ENCODE measurements at places on chromosomes 1 and 21. TPM values are rescaled to one million over a fixed set of nuclear protein-coding genes. Genes with fewer than 3 reads are reported as not detected.

PAX7 gene
- total RNA-seq, result not detected

DMRTB1 gene
- not detected for total RNA-seq

GRCh38 chr1:69129538-69129937 is 438.2 kb upstream of the LRRC7 start:
- DNase-seq, result no peak

DNA sequence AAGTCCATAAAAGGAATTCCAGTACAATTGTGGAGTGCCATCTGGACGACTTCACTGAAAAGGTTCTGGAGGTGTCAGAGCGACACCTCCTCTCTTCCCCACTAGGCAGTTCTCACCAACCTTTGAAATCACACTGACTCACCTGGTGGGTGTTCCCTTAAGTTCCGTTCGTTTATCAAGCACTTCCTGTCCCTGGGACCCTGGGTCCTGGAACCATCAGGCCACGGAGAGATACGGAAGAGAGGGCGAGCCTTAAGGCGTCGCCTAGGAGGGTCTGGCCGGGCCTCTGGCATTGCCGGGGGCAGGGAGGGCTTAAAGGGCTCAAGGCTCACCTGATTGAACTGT is 317 bp downstream of the SPAG17 start:
- no peak for DNase-seq

DNA sequence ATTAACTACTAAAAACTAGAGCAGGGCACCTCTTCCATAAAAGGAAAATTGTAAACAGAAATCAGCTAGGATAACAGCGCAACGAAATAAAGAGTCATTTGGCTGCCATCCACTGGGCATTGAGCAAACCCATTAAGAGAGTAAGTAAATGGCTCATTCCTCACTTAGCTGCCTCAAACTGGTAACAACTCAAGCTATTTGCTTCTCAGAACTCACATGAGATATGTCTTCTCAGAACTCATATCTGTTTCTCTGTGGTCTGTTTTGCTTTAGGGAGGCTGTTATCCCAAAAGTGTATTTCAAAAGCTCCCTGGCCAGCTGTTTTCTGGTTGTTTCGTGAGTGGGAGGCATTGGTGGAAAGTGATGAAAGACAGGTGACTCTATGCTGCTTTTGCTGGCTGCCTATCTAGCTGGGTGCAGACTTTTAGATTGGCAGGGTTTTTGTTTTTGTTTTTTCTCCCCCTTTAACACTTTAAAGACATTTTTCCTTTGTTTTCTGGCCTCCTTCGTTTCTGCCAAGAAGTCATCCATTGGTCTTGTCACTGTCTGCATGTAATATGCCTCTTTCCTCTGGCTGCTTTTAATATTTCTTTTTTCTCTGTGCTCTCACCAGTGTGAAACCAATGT is 269.2 kb upstream of the RGS18 start:
- DNase-seq, result peak; percentile 13

GRCh38 chr1:100443811-100444571 is 91.7 kb downstream of the CDC14A start:
- peak; percentile 75 for DNase-seq

Data from fibroblast of the aortic adventitia (primary cell).